ENCODE measurements at places on chromosomes 3 and 15. TPM values are rescaled to one million over a fixed set of nuclear protein-coding genes. Genes with fewer than 3 reads are reported as not detected.

The FANCD2OS gene
- total RNA-seq: not detected

The ERICH6 gene
- total RNA-seq: 0.62 TPM

The DOCK3 gene
- 1.5 TPM for total RNA-seq

DNA sequence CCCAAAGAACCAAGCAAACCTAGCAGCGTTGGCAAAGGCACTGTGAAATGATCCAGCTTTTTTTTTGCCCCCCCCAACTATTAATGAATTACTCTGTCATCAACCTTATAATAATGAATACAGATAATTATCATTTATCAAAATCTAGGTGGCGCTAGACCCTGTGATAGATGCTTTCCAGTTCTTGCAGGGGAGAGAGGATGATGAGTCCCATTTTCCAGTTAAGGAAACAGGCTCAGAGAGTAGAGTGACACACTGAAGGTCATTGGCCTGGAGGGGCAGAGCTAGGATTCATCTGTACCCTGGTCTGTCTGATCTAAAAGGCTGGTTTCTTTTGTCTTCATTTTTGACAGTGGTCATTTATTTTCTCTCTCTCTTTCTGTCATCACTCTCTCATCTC lies 5.0 kb downstream of the ACOX2 start:
- DNase-seq: no peak

DNA sequence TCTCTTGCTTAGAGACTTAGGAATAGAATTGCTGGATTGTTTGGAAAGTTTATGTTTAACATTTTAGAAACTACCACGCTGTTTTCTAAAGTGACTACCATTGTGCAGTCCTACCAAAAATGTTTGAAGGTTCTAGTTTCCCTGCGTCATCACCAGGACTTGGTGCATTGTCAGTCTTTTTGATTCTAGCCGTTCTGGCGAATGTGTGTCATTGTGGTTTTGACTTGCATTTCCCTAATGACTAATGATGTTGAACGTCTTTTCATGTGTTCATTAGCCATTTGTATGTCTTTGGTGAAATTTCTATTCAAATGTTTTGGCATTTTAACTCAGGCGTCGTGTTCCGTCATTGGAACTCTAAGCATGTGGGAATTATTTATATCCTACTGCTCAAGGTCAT lies 58.0 kb downstream of the CHD2 start:
- DNase-seq: no peak

DNA sequence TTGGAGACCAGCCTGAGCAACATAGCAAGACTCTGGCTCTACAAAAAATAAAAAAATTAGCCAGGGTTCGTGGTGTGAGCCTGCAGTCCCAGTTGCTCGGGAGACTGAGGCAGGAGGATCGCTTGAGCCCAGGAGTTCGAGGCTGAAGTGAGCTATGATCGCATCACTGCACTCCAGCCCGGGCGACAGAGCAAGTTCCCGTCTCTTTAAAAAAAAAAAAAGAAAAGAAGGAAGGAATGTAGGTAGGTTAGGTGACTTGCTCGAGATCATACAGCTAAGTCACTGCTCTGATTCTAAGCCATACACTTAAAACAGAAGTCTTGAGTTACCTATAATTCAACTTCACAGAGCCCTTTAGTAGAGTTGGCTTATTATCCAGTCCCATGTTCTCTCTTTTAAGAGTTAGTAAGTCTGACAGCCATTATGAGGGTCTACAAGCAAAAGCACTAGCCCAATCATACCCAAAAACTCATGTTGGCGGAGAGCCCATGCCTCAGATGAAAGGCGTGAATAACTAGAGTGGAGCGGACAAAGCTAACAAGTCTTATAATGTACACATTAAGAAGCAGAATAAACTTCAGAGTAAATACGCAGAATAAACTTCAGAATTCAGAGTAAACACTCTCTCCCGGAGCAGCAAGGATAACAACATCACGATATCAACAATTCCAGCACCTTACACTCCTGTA lies 768 bp downstream of the AAGAB start:
- no peak for DNase-seq

DNA sequence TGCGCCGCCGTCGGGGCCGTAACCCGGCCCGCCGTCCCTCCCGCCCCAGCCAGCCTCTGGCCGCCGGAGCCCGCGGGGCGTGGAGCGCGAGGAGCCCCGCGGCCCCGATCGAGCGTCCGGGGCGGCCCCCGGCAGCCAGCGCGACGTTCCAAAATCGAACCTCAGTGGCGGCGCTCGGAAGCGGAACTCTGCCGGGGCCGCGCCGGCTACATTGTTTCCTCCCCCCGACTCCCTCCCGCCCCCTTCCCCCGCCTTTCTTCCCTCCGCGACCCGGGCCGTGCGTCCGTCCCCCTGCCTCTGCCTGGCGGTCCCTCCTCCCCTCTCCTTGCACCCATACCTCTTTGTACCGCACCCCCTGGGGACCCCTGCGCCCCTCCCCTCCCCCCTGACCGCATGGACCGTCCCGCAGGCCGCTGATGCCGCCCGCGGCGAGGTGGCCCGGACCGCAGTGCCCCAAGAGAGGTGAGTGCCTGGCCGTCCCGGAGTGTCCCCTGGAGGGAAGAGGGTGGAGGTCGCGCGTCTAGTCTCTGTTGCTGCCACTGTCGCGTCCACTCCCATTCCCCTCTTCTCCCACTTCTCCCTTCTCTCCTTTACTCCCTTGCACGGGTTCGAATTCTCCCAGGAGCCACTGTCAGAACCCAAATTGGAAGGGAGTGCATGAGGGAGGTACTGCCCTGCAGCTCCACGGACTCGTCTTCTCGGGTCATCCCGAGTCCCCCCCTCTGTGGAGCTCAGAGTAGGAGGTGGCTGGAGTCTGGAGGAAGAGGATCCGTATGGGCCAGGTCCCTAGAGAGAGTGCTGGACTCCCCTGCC lies 585 bp downstream of the CSK start:
- DNase-seq: peak; percentile 74

- DNase-seq: no peak
These were observed 7.9 kb upstream of the GP9 start for GRCh38 chr3:129052675-129053074.

All from naive thymus-derived CD4-positive, alpha-beta T cell (primary cell).